NCI-H1417 treated with DMSO at 0.1 percent for 48 hours (cell line): ENCODE measurements at places on chromosomes 2 and 18.

DNA sequence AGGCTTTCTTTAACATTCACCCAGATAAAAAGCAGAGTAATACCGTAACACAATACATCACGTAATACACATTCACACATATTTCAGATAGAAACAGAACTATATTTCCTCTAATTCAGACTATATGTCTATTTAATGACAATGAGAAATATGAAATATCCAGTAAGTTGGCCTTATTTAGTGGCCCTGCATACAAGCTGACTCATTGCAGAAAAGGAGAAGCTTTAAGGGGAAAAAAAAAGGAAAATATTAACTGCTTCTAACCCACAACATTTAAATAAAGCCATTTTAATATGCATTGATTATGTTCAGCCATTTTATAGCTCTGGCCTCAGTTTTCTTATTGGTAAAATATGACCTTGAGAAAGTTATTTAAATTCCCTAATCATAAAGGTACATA, 94.8 kb downstream of the PPP1R1C start:
- no peak for DNase-seq

DNA sequence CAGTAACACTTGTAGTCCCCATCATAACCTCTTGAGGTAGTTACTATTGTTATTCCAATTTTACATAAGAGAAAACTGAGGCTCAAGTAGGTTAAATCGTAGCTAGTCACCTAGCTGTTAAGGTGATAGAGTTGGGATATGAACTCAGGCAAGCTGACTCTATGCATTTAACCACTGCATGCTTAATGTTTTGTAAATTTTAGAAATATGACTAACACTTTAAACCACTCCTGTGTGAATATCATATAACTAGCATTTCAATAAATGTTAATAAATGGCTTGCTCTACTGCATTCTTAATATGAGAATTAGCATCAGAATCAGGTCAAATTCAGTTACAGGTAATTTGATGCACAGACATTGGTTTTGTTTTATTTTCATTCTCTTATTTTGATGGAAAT, 35.6 kb upstream of the CREB1 start:
- DNase-seq, result no peak

- no peak for DNase-seq
These were observed 167.0 kb downstream of the NDUFA10 start for GRCh38 chr2:239858179-239858578.

DNA sequence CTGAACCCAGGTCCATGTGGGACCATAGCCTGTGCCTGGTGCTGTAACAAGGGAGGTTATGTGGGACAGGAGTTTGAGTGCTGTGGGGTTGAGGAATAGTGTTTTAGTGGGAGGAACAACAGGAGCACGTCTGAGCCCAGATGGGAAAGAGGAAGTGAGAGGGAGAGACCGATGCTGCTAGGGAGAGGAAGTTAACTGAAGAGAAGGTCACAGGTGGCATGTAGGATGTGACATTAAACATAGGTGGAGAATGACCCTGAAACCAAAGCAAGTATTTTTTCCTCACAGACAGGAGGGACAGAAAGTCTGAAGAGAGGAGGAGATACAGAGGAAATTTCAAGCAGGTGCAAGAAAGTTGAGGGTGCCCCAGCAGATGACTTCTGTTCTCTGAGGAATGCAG, 87.8 kb downstream of the ACOXL start:
- no peak for DNase-seq

GRCh38 chr2:71064110-71064611, 4.3 kb upstream of the NAGK start:
- no peak for DNase-seq

DNA sequence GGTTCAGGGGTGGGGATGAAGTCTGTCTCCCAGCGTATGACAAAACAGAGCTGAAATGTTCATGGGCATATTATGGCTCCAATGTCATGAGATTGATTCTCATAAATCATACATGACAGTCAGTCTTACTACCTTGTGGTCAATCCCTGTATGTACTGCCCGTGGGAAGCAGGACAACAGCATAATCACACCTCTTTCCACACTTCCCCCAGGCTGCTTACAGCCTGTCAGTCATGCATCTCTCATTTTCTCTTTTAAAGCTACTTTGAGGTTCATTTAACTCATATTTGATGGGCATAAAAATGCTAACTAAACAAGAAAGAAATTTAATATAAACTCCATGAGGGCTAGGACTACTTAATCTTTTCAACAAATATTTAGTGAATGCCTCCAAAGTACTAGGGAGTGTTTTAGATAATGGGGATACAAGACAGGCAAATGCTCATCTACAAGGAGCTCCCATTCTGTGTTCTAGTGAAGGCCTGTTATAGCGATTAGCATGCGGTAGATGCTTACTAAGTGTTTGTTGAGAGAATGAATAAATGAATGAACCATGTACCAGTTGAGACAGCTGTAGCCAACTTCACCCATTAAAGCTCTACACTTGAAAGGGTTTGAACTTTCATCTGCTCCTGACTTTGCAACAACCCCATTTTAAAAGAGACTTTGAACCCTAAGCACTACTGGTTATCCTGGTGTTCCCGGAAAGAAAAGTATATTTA, 89.1 kb downstream of the ALPK2 start:
- no peak for DNase-seq

GRCh38 chr2:222025881-222026271, 272.9 kb downstream of the PAX3 start:
- peak; percentile 16 for DNase-seq

DNA sequence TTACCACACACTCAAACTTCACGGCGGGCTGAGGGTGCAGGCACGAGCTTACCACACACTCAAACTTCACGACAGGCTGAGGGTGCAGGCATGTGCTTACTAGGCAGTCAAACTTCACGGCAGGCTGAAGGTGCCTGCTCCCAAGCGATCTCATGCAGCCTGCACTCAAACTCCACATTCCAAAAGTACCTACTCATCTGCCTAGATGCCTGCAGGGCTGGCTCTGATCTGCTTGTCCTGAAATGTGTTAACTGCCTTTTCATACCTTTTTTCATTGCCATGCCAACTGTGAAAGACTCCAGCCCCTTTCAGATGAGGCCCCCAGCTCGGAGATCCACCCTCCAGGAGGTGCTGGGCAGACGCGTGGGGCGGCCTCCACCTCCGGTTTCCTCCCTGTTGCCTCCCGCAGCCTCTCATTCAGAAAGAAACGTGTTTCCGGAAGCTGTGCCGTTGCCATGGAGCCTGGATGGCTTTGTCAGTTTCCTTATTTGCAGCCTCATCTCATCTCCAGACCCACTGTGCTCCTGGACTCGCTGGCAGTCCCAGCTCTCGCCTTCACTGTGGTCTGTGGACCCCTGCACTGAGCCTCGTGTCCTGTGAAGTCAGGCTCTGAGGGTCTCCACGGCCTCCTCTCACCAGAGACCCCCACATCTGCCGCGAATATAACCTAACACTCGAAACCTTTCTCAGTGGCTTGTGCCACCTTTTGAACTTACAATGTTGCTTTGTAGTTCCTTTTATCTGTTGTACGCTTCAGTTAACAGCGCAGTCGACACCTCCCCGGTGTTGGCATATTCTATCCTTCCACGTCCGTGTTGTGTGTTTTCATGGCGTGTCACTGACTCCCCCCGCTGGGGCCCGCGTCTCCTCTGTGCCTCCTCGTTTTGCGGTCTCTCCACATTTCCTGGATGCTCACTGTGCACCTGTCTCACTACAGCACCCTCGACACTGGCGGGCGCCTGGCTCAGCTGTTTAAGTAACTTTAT, 106.1 kb upstream of the ALKAL2 start:
- DNase-seq, result peak; percentile 49
